Hematopoietic multipotent progenitor cell treated with erythropoietin and hydrocortisone succinate and interleukin-3 and kit ligand, for 4 days (in vitro differentiated cells): ENCODE measurements at places on chromosomes 4 and X.

- no peak for DNase-seq
Measured at GRCh38 chrX:72477781-72478181, 94.9 kb downstream of the HDAC8 start.

DNA sequence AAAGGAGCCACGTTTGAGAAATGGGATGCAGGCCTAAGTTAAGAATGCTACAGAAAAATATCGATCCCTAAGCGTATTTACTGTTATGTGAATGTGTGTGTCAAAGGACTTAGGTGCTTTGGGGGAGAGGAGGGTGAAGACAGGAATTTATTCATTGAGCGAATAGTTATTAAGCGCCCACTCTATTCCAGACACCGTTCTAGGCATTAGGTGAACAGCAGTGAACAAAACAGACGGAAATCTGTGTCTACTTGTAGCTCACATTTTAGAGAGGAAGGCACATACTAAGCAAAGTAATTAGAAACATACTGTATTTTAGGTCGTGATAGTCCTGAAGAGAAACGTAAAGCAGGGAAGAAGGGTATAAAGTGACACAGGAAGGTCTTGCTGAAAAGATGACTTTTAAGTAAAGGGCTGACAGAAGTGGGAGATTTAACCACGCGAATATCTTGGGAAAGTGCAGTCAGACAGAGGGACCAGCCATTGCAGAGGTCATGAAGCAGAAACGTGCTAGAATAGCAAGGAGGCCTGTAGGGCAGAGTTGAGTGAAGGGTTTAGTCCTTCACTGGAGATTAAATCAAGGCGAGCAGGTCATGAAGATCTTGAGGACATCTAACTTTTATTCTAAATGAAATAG, 541 bp downstream of the AIMP1 start:
- peak; percentile 29 for DNase-seq

- no peak for DNase-seq
Measured at GRCh38 chrX:117397844-117398243, 718.8 kb downstream of the KLHL13 start.

DNA sequence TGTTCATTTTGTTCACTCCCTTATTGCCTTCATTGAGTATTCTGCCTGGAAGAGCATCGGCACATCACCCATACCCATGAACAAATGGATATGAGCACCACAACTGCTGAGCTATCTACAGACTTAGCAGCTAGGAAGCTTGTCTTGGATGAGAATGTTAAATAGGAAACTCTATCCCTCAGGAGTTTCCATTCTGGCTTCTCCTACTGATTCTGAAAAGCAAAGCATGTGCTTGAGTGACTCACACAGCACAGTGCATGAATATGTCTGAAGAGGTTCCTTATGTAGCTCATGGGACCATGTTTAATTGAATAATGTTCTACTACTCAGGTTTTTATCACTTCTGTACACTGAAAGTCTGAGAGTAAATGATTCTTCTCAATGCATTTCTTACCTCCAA, 57.3 kb upstream of the MXRA5 start:
- DNase-seq = no peak

- DNase-seq = peak; percentile 86
Measured at GRCh38 chrX:155819966-155820491, 61.1 kb upstream of the VAMP7 start.
